ENCODE measurements at places on chromosomes 13 and 19.

DNA sequence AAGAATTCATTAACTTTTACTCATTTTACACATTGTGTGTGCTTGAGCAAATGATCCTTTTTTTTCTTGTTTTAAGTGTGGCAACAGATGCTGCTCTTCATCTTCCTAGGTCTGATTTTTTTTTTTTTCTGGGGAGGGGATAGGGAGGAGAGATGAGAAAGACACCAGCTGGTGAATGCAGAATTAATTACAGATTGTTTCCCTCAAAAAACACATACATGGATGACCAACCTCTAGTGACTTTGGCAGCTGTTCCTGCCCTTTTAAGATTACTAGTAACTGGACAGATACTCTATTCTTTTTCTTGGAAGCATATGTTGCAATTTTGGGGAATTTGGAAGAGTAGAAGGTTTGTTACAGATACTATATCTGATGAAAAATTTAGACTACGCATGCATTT is 103.6 kb upstream of the MYO16 start:
- DNase-seq: no peak

DNA sequence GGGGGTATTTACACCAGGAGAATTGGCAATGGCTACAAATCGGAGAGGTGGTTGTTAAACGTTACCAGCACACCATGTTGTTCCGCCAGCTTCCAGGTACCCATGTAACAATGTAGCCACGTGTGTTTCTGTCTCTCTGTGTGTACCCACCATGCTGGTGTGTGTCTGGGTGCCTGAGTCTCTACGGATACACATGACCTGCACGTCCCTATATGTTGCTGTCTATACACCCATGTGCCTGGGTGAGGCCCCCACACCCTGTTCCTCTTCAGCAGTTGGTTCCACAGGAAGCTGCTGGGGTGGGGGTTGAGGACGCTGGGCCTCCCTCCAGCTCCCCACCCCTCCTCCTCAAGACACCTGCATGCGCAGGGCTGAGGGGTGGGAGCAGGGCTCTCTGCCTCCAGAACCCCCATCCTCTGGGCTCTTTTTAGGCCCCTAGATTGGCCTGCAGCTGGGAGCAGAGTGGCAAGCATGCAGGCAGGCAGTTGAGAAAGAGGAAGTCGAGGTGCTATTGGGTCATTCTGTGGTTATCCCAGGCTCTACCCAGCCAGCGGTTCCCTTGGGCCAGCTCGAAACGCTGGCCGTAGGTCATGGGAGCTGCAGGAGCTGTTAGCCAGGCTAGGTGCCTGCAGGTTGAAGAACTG is at the start of gene ARHGEF18:
Gene ARHGEF18 (plus strand): TSS at position 351 of the 644 bp plus-strand sequence. CDS start 13,954 bp downstream, outside the sequence.
- peak; percentile 56 for DNase-seq

- peak; percentile 20 for DNase-seq
Measured at GRCh38 chr19:35144600-35145436, 1.8 kb downstream of the FXYD7 start.

- no peak for DNase-seq
Measured at GRCh38 chr13:78185700-78186099, 267.1 kb upstream of the EDNRB start.

DNA sequence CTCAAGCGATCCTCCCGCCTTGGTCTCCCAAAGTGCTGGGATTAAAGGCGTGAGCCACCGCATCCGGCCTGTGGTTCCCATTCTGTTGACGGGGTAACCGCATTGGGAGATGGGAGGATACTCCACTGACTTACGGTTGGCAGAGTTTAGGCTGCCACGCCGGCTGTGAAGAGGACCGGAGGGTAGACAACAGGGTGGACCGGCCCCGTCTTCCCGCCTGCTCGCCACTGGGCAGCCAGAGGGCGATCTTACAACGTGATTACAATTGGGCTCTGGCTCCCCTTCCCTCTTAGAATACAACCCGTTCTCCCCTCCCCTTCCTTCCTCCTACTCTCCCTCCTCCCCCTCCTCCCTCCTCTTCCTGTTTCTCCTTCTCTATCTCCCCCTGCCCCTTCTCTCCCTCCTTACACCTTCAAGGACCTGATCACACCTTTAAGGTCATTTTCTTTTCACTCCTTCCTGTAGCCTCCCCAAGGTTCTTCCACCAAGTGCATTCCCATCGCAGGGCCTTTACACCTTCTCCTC is 957 bp upstream of the CCDC194 start:
- DNase-seq: no peak

GRCh38 chr13:23074075-23074828 is 106.5 kb upstream of the SGCG start:
- no peak for DNase-seq

GRCh38 chr13:83829810-83830209 is 52.5 kb downstream of the SLITRK1 start:
- DNase-seq: no peak

DNA sequence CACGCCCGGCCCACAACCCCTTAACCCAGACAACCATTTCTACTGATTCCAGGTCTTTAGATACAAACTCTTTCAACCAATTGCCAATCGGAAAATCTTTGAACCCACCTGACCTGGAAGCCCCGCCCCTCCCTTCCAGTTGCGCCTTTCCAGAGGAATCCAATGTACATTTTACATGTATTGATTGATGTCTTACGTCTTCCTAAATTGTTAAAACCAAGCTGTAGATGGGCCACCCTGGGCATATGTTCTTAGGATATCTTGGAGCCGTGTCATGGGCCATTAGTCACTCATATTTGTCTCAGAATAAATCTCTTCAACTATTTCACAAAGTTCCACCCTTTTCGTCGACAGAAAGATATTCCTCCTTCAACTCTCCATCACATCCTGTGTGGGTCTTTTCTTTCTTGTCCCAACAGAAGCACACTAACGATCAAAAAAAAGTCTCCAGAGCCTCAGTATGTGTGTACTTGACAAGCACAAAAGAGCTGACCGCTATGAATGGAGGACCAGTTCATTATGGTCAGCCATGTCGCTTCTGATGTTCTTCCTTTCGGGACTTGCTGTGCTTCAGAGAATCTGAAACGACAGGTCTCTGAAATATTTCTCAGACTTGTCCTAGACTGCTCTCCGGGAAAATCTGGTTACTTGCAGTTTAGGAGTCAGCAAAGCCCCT is 601 bp upstream of the ZNF749 start:
- DNase-seq: no peak

All from CD8-positive, alpha-beta memory T cell (primary cell).